ENCODE measurements at places on chromosomes 13 and 19.

DNA sequence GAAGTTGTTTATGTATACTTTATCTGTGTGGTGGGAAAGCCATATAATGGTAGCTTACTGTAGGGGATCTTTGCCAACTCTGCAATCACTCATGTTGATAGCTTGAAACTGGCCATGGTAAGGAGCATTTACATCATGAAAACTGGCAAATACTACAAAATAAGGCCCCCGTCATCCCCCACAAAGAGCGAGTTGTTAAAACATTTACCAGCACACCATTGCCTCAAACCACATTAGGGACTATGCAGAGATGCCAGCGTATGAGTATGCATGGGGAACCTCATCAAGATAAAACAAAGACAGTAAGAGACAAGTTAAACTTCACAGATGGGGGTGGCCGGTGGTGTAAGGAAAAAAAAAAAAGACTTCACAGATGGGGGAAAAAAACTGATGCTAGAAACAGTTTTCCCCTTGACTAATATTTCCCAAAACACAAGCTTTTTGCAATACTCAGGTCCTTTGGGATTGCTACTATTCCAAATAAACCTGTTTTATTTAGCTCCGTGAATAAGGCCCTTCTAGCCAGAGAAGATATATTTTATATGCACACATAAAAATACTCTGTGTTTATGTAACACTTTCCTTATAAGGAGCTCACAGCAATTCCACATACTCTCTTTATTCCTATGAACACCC, 70.6 kb upstream of the SERP2 start:
- no peak for DNase-seq

DNA sequence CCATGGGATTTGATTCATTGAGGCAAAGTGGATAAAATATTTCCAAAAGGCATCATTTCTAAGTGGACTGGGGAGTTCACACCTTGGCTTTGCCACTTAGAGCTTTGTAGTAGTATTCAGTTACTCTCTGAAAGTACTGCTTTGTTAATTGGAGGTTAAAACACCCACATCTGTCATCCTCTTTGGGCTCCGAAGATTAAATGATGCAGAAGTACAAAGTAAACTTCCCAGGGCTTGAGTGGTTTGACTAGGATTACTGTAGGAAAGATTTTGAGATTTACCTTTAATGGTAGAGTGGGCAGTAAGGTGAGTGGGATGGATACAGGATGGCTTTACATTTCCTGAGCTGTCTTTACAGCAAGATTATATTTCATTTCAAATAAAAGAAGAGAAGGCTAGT, 42.4 kb downstream of the WASF3 start:
- DNase-seq: no peak

DNA sequence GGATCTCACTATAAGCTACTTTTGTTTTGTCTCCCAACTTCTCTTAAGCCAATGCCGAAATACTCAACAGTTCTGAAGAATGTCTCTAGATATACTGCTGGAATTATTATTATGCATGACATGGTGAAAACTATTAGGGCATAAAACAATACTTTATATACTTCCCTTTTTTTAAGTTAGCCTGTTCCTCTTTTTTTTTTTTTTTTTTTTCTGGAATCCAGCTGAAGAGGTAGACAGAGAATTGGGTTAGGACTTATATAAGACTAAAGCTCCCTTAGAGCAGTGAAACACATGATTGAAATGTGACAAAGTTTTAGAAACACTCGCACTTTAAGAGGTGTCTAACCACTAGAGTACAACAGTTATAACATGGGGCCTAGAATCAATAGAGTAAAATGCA, 850.9 kb upstream of the PCDH9 start:
- DNase-seq: no peak

GRCh38 chr13:75788481-75788981, 152.4 kb downstream of the LMO7 start:
- DNase-seq: no peak

- DNase-seq: no peak
Observed at GRCh38 chr13:60035874-60036273, 127.9 kb downstream of the DIAPH3 start.

- DNase-seq: no peak
Observed at GRCh38 chr13:102686024-102686423, 8.8 kb downstream of the METTL21C start.

- no peak for DNase-seq
Observed at GRCh38 chr19:40370997-40371801, 18.8 kb downstream of the HIPK4 start.

DNA sequence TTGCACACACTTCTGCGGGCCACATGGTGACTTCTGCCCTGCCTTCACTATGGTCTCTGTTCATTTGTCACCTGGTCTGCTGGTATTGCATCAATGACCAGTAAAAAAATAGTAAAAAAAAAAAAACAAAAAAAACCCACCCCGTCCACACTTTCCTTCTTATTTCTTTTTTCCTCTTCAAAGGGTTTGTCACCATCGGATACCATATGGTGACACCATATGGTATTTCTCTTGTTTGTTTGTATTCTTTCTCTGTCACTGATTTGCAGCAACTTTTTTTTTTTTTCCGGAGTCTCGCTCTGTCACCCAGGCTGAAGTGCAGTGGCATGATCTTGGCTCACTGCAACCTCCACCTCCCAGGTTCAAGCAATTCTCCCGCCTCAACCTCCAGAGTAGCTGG, 26.2 kb upstream of the OR7C2 start:
- DNase-seq: no peak

- no peak for DNase-seq
Observed at GRCh38 chr13:67408798-67409197, 178.7 kb upstream of the PCDH9 start.

DNA sequence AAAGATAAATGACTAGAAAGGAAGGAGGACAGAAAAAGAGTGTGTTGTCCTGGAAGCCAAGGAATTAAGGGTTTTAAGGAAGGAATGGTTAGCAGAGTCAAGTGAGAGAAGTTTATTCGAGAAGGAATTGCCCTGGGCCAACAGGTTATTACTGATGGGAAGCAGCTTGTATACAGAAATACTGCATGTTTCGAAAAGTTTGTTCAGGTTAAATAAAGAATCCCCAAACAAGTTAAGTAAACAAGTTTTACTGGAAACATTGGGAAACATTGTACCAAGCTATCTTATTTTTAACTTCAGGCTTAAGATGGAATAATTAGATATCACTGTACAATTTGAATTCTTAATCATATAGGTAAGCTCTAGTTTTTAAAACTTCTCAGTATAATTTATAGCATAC, 28.2 kb upstream of the FBXL3 start:
- no peak for DNase-seq

- no peak for DNase-seq
Observed at GRCh38 chr13:45364876-45365557, 24.0 kb upstream of the TPT1 start.

GRCh38 chr19:51086153-51086850, 3.6 kb upstream of the KLK14 start:
- no peak for DNase-seq

GRCh38 chr19:23346696-23347095, 48.6 kb downstream of the ZNF91 start:
- no peak for DNase-seq

GRCh38 chr13:105345730-105346129, 1189.7 kb downstream of the EFNB2 start:
- DNase-seq: no peak

DNA sequence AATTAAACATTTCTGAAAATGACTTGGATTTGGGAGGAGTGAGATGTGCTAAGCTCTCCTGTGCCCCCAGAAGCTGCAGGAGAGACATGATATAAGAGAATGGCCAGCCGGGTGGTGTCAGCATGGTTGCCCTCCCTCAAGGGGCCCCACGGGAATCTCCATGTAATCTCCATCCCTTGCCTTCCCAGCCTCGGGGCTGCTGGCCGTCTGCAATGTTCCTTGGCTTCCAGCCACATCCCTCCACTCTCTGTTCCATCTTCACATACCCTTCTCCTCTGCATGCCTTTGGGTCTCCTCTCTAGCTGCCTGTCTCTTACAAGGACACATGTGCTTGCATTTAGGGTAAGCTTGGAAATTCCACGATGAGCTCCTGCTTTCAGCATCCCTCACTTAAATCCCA, 172.0 kb downstream of the TSHZ3 start:
- DNase-seq: no peak

- no peak for DNase-seq
Observed at GRCh38 chr13:89136678-89137077, 1465.5 kb downstream of the SLITRK5 start.

DNA sequence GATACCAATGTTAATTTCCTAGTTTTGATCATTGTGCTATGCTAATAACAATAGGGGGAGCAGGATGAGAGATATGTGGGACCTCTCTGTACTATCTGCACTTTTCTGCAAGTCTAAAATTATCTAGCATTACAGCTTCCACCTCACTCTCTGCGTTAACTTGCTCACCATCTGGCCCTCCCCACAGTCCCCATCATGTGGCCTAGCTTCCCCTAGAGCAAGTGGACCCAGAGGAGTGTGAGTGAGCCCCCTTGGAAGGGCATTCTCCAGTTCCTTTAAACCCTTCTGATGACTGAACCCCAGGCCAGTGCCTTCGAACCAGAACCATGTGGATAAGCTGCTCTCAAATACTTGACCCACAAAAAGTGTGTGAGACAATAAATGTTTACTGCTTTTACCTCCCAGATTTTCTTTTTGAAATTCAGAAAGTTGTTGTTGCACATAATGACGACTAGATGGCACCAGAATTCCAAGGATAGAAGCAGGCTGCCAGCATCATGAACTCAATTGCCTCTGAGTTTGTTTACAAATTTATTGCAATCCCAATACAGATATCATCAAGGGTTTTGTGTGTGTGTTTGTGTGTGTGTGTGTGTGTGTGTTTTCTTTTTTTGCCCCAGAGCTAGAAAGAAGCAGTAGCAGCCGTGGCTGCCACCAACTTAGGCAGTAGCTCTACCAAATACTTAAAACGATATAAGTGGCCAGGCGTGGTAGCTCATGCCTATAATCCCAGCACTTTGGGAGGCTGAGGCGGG, 49.0 kb upstream of the ZNF780A start:
- no peak for DNase-seq

GRCh38 chr19:23310729-23311211, 60.6 kb upstream of the ZNF724 start:
- no peak for DNase-seq

GRCh38 chr19:39139305-39139874, 13.8 kb downstream of the PAK4 start:
- DNase-seq: no peak

DNA sequence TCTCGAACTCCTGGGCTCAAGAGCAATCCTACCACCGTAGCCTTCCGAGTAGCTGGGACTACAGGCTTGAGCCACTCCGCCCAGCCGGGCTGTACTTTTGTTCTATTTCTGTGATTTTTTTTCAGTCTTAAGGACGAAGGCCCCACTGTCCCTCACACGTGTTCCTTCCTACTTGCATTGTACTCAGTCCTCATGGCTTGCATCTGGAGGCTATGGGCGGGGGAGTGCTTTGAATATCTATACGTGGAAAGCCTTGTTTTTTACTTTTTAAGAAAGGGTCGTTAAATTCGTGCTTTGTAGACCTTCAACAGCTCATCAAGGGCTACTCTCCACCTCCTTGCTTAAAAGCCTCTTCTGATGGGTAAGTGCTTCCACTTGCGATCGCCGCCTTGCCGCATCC, 36.8 kb downstream of the NLRP12 start:
- DNase-seq: no peak

DNA sequence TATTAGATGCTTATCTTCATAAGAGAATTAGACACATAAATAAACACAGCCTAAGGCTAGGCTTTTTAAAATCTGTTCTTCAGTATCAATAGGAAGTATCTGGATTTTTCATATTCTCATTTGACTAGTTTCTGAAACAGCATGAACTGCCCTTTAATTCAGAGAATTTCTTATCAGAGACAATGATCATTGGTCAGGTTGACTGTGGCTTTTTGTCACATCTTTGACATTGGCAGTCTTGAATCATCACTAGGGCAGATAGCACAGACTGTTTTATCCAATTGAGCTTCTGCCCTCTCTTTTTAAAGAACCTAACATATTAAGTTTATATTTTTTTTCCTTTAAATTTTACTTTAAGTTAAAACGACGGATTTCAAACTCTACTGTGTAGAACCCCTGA, 59.6 kb downstream of the DPY19L3 start:
- DNase-seq: no peak

DNA sequence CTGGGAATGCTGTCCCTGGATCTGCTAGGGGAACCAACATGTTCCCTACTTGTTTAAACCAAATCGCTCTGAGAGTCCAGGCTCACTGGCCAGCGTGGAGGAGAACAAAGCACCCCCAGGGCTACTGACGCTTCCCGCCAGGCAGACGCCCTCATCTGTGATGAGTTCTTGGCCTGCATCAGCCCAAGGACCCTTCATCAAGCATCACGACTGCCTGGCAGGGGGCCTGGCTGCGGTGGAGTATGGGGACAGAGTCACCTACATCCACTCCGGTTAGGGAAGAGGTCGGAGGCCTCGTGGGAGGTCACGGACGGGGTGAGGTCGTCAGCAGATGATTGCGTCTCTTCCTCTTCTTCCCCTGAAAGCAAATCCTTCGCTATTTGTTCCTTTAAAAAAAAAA, 17.7 kb downstream of the MIER2 start:
- DNase-seq: no peak

DNA sequence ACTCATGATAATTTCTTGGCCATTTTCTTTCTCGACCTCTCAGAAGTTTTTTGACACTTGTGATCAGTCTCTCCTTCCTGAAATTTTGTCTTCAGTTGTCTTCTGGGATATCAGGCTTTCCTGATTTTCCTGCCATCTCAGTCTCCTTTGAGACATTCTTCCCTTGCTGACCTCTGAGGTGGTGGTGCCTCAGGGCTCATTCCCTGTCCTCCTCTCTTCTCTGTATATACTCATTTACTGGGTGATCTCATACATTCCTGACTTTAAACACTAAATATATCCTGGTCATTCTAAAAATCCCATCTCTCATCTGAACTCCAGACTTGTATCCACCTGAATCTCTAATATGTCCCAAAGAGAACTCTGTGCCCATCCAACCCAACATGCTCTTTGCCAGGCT, 31.3 kb upstream of the STARD13 start:
- DNase-seq: no peak

DNA sequence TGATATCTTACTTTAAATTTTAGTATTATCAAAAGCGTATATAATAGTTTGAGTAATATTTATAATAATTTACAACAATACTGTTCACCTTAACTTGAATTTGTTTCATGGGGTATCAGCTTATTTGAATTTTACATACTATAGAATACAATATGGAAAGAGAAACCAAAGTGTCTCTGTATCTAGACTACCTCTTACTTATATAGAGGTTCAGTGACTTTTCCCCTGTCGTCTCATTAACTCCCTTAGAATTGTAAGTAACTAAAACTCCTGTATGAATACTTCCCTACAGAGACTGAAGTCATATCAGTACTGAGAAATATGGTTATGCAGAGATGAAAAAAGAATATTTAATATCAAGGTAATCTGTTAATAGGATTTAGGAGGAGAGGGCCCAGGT, 26.8 kb downstream of the COG6 start:
- no peak for DNase-seq

GRCh38 chr13:46529216-46529919, 23.6 kb upstream of the LRCH1 start:
- no peak for DNase-seq

GRCh38 chr19:2070436-2070827, 19.4 kb upstream of the MKNK2 start:
- no peak for DNase-seq
